ENCODE measurements at places on chromosomes 1 and 21. TPM values are rescaled to one million over a fixed set of nuclear protein-coding genes. Genes with fewer than 3 reads are reported as not detected.

The LAPTM5 gene
- total RNA-seq: 28.6 TPM

The RAP1GAP gene
- total RNA-seq: not detected

The DYRK3 gene
- 15.5 TPM for total RNA-seq

The CEPT1 gene
- 29.7 TPM for total RNA-seq

The KCNT2 gene
- under 0.01 TPM for total RNA-seq

The CNR2 gene
- not detected for total RNA-seq

The SLC9C2 gene
- not detected for total RNA-seq

The OR2L2 gene
- total RNA-seq: not detected

The PRPF38B gene
- 8.9 TPM for total RNA-seq

The CRP gene
- not detected for total RNA-seq

Data from dermis microvascular lymphatic vessel endothelial cell (primary cell).